Epithelial cell of esophagus (primary cell): ENCODE measurements at places on chromosomes 3 and 15.

GRCh38 chr15:49813625-49814024 is 192.8 kb downstream of the DTWD1 start:
- no peak for DNase-seq

DNA sequence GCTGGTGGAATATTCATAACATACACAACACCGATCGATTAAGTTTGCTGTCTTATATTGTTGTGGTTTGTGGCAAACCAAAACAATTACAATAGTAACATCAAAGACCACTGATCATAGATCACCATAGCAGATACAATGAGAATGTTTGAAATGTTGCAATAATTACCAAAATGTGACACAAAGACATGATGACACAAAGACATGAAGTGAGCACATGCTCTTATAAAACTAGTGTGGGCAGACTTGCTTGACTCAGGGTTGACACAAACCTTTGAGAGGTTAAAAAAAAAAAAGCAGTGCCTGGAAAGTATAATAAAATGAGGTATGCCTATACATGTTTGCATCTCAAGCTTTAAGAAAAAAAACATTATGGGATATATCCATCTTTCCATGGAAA is 130.3 kb downstream of the NR1I2 start:
- peak; percentile 51 for DNase-seq

- DNase-seq, result no peak
Measured at GRCh38 chr15:83991163-83991562, 244.4 kb upstream of the GOLGA6L4 start.

GRCh38 chr15:101191242-101191641 is 60.6 kb downstream of the CHSY1 start:
- DNase-seq, result no peak

- DNase-seq, result no peak
Measured at GRCh38 chr15:44328135-44328534, 39.6 kb downstream of the GOLM2 start.

- no peak for DNase-seq
Measured at GRCh38 chr3:39408493-39409372, 2.2 kb downstream of the RPSA start.

DNA sequence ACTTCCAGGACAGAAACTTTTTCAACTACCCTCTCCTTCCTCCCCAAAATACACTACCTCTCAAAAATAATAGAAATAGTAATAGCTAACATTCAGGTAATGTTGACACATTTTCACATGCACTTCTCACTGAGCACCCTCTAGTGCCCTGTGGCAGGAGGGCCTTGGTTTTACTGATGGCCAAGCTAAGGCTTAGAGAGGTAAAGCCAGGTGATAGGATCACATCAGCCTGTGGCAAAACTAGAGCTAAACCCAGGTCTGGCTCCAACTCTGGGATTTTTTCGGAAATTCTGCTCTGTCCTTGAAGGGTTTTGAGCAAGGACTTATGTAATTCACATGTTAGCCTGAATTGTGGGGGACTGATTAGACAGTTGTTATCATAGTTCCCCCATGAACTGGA is 922 bp upstream of the TAMM41 start:
- DNase-seq, result peak; percentile 21

GRCh38 chr15:40637221-40637745 is 43.2 kb downstream of the KNL1 start:
- no peak for DNase-seq

DNA sequence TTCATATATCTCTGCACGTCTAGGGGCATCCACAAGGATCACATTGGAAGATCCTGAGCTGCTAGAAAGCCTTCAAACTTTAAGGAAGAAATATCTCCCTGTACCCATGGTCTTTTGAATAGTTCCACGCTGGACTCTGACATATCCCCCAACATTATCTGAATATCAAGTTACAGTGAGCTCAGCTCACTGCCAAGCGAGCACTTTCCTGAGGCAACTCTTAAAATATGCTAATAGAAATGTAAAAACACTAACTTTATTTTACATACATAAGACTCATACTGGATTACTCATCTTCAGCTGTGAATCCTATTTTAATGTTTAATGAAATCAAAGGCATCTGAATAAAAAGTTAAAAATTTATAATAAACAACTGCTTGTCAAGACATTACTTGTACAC is 420.2 kb upstream of the CCDC54 start:
- no peak for DNase-seq

DNA sequence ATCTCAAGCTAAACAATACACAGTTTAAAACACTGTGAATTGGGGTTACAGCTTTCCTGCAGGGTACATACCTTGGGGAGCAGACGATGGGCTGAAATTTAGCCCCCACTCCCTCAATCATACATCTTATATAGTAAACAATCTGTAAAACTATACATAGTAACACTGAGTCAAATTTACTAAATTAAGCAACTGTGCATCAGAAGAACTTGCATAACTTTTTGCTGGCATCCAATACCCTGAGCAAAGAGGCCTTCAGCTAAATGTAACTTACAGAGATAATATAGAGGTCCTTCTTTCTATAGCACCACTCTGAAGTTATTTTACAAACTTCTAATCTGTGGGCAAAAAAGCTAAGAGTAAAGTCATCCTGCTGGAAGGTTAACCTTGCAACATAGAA is 603.6 kb upstream of the TGFBR2 start:
- no peak for DNase-seq

DNA sequence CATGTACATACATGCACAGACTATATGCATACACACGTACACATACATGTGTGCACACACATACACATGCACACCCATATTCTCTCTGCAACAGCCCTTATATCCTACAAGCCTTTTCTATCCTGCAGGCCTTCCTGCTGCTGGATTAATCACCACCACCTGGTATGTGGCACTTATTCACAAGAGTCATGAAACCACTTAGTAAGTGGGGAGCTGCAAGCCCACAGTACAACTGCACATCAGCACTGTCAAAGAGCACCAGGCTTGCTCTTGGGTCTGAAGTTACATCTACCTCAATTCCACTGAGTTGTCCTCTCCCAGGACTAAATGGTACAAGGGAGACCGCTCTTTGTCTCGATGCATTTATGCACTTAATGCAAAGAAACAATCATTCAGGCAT is 233.2 kb downstream of the KLF13 start:
- no peak for DNase-seq

DNA sequence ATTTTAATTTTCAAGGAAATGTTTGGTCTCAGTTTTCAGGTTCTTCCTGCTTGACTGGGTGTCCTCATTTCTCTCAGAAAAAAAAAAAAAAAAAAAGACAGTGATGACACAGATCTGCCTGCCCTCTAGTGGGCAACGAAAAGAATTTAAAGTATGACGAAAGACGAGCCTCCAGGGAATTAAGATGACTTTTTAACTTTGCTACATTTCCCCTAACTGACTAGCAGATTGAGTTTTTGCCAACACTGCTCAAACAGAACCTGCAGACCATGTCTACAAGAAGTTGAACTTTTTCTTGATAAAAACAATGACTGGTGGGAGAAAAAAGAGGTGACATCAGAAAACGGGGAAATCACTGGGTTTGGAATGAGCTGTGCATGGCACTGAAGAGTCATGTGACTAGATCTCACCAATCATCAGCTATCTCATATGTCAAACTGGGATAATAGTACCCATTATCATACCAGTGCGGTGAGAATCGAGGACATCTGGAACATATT is 40.8 kb downstream of the EOMES start:
- DNase-seq, result peak; percentile 86

DNA sequence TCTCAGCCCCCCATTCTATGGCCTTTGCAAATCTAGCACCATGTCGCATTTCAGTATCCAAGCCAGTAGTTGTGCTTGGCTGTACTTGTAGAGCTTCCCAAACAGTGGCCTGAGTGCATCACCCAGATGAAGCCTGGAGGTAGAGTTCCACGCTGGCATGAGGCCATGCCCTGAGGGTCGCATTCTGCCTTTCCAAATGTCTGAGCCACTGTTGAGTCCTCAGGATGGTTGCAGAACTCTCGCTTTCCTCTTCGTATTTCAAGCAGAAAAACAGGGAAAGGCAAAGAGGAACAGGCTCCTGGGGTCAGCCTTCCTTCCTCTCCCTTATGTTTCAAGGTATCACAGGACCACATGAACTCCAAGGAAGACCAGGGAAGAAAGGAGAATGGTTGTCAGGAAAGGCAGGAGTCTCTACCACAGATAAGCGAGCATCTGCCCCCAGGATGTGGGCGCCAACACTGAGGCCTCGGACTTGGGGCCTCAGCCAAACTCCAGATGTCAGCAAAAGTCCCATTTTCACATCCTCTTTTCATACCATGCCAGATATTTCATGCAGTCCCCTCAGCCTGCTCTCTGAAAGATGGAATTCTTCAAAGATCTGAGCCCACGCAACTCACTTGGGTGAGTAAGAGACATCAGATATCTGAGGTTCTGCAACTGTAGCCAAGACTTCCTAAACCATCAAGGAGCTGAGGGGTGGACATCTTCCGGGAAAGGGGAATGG is 19.4 kb upstream of the PRR20G start:
- no peak for DNase-seq

DNA sequence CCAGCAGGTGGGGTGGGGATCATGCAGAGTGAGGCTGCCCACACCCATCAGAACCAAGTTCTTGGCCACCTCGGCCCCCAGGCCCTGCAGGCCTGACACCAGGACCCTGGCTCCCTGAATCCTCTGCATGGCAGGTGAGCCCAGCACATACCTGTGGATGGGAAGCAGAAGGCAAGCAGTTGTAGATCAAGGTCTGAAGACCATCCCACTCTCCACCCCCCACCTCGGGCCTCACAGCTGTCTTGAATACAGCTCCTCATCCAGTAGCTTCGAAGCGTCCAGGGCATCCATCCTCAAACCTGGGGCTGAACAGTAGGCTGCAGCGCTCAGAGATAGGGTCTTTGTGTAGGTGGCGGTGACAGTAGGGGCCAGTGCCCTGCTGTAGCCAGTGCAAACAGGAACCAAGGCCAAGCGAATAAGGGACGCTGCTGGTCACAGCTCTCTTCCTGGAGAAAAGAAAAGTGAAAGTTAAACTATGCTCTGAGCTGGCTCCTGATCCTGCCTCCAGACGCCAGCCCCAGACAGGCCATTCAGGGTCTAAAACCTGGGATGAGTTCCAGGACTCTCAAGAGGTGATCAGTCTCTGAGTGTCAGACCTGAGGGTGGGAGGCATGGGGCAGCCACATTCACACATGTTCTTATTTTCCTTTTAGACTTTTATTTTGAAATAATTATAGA is at the start of gene UBA7:
TSS of gene UBA7 (minus strand) at position 457 of the 678 bp plus-strand sequence. CDS start at position 291, 166 bp downstream.
- peak; percentile 28 for DNase-seq
